ENCODE measurements at places on chromosomes 5 and 9.
A peak's percentile ranks its signal among the peaks of the same experiment; 100 is the strongest.

GRCh38 chr5:74950836-74951515, 84.8 kb upstream of the FAM169A start:
- no peak for DNase-seq

DNA sequence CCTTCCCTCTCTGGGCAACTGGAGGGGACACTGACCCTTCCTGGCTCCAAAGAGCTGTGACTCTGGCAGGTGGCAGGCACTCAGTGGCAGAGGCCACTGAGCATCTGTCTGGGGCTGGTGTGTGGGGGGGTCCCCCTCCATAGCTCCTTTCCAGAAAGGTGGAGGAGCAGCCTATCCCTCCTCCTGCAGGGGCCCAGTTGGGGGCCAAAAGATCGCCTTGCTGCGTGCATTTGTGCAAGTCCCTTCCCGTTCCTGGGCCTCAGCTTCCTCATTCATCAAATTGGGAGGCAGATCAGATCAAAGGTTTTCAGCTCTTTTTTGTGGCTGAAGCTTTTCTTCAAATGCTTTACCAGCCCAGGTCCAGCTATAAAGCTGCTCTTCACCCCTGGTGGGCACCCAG, 77.7 kb downstream of the NTNG2 start:
- no peak for DNase-seq

DNA sequence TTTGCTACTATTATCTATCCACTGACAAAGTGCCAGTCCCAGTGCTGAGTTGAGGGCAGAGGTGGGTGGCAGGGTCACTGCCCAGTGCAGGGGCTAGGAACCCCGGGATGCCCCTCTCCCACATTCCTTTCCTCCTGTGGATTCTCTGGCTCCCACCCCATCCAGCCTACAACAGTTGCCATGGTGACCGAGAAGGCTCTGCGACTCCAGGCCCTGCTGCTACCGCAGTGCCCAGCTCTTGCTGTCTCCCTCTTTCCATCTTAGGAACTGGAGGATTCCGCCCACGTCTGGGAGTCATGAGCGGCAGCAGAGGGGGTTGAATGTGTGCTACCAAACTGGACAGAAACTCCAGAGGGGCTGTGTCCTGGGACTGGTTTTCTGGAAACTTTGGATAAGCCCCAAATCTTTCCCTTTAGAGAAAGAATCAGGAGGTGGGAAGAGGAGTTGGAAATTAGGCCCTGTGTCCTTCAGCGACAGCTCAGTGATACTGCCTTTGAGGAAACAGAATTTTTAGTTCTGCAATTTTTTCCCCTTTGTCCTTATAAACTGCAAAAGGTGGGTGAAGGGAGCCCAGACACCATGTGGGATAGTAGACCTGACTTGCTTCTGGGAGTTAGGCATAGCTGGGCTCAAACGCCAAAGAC, 20.7 kb upstream of the C5orf47 start:
- DNase-seq, result no peak

DNA sequence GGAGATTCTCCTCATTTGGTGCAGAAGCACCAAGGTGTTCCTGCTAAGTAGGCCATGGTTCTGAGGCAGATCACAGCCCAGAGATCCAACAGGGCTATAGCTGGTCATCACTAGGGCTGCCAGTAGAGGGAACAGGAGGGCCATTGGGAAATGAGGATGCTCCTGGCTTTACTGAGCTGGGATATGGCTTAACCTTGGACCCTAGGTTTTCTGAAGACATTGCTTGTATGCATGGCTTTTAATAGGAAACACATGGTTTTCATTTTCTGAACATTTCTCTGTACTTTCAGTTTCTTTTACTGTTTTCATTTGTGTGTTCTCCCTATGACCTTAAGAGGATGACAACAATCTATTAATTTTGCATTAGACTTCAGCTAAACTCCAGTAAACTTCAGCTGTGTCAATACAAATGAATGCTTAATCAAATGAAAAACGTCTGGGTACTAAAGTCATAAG, at the start of gene IFNW1:
Gene IFNW1 (minus strand): TSS at position 406 of the 456 bp plus-strand sequence. CDS start 262 bp downstream, at position 144.
- DNase-seq, result no peak

- no peak for DNase-seq
These were observed 67.2 kb upstream of the CCDC152 start for GRCh38 chr5:42689391-42689790.

DNA sequence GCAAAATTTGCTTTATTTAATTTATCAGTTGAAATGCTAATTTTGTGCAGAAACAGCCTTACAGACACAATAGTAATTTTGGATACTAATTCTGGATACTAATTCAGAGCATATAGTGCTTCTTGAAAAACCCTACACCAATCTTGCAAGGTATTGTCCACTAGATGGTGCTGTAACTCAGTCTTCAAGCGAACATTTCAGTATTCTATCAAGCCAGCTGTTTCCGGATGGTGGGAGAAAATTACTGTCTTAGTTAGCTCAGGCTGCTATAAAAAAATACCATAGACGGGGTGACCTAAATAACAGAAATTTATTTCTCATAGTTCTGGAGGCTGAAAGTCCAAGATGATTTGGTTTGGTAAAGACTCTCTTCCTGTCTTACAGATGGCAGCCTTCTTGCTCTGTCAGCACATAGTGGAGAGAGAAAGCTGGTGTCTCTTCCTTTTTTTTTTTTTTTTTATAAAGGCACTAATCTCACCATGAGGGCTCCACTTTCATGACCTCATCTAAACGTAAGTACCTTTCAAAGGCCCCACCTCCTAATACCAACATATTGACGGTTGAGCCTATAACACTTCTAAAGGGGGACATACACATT, 1306.5 kb upstream of the CDH9 start:
- no peak for DNase-seq

GRCh38 chr5:28165096-28165495, 1126.7 kb upstream of the CDH9 start:
- DNase-seq, result no peak

- no peak for DNase-seq
These were observed 58.4 kb downstream of the TEX10 start for GRCh38 chr9:100294341-100294740.

GRCh38 chr9:98641695-98642094, 67.0 kb downstream of the GABBR2 start:
- no peak for DNase-seq

- peak; percentile 46 for DNase-seq
These were observed 789 bp downstream of the ACER2 start for GRCh38 chr9:19409401-19410194.

GRCh38 chr5:8613078-8613685, 744.2 kb downstream of the MTRR start:
- no peak for DNase-seq

GRCh38 chr5:171789353-171789752, 3.7 kb downstream of the SMIM23 start:
- no peak for DNase-seq

All from right hindlimb (tissue), 1 donor.